Mesenteric fat pad (tissue), 1 donor: ENCODE measurements at places on chromosomes 1 and 21. TPM values are rescaled to one million over a fixed set of nuclear protein-coding genes. Genes with fewer than 3 reads are reported as not detected.
A peak's percentile ranks its signal among the peaks of the same experiment; 100 is the strongest.

GRCh38 chr1:69700770-69701169 lies 133.0 kb downstream of the LRRC7 start:
- DNase-seq = no peak

DNA sequence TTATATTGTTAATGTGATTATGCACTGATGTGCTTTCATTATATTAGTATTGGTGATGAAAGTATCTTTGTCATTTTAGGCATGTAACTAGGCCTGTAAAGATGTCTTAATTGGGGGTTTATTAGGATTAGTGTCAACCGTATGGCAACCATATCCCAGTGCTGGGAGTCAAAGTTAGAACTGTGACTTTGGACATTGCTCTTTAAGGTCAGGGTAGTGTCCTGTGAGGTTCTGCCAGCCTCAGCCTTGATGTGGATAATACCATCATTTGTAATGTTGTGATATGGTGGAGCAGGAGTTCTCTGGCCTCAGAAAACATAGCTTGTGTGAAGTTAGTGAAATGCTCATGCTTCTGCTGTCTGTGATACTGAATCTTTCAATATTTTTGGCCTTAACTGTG lies 59.4 kb downstream of the LAMC1 start:
- no peak for DNase-seq

DNA sequence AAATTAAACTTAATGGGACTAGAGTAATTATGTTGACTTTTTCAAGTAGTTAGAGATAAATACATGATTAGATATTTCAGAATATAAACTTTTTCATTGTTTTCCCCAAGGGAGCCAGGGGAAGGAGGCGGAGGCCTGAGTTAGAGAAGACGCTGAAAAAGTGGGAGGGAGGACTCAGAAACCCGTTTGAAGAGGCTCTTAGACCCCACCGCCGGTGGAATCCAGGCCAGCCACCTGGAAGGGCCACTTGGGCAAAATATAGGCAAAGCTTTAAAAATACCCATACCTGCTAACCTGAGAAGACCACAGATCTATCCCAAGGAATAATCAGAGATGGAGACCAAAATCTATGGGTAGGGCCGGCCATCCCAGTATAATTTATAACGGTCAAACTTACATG lies 242.6 kb downstream of the PTPRU start:
- DNase-seq = peak; percentile 51

DNA sequence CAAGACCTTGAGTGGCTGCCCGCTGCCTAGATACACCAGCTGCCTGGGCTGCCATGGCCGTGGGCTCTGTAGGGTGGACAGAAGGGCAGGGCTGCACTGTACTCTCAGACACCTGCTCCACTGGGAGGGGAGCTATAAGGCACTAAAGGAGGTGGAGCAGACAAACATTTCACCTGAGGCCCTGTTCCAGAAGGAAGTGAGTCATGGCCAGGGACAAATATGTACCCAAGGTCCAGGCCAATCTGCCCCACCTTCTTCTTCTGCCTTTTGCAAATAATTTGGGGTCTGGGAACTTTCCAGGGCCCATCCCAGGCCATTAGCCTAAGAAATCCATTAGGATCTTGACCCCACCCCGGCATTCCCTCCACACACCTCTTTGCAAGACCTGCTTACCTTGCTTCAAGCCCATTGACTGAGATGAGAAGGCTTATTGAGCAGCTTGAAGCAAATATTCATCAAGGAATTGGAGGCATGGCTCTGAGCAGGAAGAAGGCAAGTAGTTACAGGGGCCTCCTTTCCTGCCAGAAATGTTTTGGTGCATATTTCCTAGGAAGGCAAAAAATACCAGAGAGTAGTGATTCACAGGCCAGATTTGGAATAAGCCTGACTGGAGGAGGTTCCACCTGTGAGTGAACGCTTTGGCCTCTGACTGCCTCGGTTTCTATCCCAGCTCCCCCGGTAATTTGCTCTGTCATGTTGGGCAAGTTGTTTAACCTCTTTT lies at the start of gene CAPN8:
TSS of gene CAPN8 (minus strand) at position 110 of the 721 bp plus-strand sequence. CDS start at position 55, 55 bp downstream.
- DNase-seq = no peak

- no peak for DNase-seq
These were observed 24.6 kb downstream of the B3GALT5 start for GRCh38 chr21:39637197-39637970.

- DNase-seq = no peak
These were observed 42.7 kb downstream of the GJA5 start for GRCh38 chr1:147717706-147718097.

The TPRG1L gene
- total RNA-seq = 54.0 TPM

DNA sequence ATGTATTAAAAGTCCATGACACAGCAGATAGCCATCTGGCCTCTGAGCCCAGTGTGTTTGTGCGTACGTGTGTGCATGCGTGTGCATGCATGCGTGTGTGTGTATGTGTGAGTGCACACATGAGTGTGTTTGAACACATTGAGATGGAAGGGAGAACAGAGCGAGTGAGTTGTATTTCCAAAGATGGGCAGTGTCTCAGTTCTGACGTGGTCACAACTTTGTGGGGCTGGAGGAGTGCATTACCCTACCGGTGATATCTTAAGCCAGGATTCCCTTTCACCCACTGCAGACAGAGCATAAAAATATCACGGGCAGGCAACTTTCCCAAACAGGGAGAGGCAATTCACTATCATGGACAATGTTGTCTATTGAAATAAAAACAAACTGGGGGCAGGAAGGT lies 27.8 kb downstream of the IRF2BP2 start:
- DNase-seq = no peak

DNA sequence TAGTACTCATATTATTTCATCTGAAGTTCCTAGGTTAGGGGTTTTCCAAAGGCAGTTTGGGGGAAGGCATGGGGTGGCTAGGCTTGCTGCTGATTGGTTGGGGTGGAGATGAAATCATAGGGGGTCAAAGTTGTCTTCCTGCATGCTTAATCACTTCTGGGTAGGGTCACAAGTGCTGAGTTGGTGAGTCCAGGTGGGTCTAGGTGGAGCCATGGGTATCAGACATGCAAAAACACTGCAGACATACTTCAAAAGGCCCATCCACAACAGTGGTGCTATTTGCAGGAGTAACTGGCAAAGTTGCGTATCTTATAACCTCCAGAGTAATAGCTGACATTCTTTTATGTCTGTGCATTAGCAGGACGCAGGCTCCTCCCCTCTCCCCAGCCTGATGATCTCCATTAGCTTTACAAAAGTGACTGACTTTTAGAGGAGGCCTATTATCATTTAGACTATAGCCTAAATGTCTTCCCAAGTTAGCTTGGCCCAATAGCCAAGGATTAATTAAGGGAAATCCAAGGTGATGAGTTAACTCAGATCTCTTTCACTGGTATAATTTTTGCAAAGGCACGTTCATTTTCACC lies 374.4 kb upstream of the PRMT6 start:
- DNase-seq = no peak

DNA sequence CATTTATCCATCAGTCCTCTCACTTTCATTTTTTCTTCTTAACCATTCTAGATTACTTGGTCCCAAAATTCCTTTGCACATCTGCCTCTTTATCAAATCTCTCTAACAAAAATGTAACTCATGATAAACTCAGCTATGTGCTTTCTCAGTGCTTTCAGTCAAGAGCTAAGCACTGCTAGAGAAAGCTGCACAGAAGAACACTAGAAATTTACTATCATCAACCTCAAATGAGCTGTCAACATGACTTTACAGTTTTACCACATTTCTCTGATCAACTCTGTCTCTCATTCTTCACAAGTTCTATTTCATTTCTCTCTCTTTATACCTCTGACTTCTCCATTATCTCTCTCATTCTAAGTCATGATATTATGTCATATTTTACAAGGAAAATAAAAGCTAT lies 54.2 kb upstream of the PRKACB start:
- DNase-seq = no peak
